ENCODE measurements at places on chromosomes 4 and X.

DNA sequence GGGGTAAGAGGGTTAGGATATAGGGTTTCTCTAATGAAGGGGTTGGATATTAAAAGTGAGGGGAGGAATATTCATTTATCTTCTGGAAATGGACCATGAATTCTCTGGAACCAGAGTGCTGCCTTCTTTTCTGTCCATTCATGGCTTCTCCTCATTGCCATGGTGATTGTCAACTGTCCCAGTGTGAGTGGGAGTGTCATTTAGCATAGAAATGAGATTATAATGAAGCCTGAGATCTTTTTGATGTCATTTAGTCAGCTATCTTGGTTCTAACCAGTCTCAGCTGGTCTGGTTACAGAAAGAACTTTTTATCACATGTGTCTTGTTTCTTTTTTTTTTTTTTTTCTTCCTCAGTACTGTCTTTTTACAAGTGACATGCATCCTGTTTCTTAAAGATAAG, 497.3 kb upstream of the PITX2 start:
- DNase-seq, result no peak

DNA sequence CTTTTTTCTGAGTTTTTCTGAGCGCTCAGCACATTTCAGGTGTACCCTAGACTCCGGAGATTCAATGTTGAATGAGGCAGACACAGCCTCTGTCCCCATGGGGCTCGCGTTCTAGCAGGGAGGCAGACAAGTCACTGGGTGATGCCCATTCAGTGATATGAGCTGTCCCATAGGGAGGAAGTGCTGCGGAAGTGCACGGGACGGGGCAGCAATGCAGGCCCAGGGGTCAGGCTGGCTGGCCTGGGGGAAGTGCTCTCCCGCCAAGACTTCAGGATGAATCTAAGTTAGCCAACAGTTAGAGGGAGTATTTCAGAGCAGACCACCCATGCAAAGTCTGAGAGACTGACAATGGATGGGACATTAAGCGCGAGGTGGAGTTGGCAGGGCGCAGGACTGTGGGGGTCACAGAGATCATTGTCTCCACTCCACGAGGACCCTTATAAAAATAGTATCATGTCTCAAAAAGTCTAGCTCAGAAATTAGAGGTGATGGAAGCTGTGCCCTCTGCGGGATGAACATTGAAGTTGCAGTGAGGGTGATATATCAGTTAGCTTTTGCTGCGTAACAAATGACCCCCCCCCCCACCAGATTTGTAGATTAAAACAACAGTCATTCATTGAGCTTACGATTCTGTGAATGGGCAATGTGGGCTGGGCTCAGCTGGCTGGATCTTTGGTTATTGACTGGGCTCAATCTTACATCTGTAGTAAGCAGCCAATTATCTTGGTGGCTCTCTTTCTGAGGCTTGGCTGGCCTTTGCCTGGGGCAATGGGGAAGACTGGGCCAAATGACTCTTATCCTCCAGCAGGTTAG, 16.4 kb downstream of the PSAPL1 start:
- no peak for DNase-seq

- no peak for DNase-seq
Measured at GRCh38 chr4:108611365-108611764, 9.0 kb upstream of the RPL34 start.

DNA sequence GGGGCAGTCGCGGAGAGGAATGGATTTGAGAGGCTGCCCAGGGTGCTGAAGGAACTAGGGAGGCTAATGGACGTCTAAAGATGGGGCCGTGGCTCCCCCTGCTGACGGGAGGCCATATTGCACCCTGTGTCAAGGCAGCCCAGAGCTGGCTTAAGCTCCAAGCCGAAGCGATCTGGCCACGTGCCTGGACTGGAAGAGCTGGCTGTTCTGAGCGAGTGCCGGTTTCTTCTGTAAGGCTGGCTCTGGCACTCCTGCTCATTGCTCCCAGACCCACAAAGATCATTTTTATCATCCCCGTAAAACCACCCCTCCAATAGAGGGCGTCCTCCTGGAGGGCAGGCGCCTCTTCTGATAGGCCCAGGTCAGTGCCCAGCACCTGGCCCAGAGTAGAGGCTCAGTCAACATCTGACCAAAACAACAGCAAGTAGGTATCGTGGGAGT, 5.6 kb downstream of the PNCK start:
- peak; percentile 19 for DNase-seq

- no peak for DNase-seq
Measured at GRCh38 chr4:34009951-34010350, 2234.4 kb downstream of the ARAP2 start.

DNA sequence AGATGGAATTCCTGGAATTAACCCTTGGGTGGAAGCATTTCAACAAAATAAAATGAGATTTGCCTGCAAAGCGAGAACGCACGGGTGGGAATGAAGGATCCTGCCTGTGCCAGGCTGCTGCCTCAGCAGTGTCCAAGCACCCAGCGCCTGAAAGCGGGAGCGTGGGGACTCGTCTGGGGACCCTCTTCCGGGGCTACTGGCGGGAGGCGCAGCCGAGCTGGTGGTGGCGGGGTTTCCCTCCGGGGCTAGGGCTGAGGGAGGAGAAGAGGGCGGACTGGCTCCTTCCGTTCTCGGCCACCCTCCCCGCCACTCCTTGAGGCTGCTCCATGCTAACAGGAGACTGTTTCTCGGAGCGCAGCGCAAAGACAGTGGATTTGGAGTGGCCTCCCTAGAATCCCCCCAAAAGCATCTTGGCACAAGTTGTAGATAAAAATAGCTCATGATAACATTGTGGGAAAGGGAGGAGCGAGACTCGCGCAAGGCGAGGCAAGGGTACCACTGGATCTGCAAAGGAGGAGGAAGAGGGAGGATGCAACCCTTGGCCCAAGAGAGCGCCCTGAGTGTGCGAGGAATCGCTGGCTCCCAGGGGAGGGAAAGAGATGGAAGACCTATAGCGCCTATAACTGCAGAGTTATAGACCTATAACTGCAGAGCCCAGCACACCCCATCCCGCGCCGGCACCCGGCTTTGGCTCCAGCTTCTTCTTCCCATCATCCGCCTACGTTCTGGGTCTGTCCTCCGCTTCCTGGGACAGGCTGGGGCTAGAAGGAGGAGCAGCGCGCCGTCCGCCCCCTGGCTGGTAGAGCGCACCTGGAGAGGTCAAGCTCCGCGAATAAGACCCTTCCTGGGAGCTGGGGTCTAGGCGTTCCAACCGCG, 1.3 kb downstream of the HS3ST1 start:
- DNase-seq, result no peak

DNA sequence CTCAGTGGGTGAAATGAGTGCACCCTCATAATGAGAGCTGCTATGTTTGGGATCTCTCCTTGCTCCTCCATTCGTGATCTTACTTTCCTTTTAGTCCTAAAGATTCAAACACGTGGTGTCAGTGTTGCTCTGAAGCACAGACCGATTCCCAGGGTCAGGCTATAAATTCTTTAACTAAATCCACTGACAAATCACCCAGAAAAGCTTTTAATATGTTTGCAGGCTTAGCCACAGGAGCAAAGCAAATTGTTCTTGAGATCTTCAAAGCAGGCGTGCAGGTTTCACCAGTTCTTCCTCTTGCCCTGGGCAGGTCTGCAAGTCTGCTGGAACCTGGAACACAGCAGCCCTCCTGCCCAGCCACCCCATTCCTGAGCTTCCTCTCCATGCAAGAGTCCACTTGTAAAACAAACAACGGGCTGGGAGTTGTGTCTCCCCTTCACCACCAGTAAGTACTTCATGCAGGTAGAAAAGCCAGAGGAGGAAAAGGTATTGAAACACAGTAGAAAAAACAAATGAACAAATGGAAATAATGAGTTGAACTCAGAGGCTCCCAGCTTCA, 70.1 kb upstream of the ENPP6 start:
- DNase-seq, result no peak

DNA sequence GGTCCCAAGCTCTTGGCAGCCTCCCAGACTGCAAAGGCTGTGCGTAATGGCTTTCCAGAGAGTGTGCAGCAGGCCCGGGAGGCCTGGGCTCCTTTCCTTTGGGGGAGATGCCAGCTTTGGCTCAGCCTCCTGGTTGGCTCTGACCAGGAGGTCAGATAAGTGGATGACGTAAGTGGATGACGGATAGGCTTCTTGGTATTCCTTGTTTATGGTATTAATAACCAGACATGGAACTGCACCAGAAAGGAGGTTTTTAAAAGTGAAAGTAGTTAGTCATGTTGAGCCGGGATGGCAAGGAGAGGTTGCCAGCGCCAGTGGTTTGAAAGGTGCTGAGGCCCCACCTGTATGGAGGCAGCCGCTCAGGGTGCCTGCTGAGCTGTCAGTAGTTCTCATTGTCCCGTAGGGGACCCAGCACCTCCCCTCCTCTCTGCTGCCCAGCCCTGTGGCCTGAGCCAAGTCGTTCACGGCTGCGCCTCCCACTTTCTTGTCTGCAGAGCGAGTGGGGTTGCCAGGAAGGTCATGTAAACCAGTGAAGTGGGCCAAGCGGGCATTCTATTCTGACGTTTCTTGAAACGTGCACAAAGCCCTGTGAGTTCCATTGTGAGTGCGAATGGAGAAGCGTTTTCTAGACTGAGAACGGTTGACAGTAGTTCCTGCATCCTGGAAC, 28.7 kb upstream of the STOX2 start:
- no peak for DNase-seq

DNA sequence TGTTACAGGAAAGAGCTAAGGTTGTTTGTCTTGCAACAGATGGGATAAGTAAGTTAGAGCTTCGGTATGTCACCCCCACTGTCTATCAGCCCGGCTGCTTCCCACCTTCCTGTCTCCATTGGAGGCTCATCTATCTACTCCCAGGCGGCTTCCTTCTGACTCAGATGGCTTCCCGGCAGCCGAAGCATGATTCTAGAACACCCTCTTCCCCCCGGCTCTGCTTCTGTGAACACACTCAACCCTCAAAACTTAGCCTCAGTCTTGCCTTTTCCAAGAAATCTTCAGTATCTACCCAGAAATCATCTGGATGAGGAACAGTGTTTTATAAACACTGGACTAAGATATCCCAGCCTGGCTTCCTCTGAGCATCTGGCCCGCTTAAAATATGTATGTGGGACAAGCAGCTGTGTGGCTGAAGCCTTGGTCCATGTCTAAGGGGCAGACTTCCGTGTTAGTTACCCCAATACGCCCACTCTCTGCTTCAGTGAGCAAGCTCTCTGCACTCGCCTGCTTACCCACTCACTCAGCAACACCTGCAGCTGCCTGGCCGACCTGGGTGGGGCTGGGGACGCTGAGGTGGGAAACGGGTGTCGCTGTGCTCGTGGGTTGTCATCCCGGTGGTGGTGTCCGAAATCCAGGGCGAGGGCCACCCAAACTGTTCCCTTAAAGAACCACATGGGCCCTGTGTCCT, 12.0 kb upstream of the SLC2A9 start:
- DNase-seq, result no peak

DNA sequence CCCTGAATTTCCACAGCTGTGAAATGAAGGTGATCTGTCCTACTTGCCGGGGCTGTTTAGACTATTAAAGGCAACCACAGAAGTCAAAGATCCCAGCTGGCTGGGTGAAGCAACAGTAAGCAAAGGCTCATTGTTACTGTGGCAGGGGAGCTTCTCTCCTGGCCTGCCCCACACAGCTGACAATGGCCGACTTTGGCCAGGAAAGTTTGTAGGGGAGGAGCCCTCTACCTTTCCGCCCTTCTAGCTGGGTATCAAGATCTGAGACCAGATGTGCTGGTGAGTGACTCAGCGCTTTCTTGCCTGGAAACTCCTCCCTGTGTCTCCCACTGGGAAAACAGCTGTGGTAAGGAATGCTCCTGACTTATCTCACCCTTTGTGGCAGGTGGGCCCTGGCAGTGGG, 21.1 kb downstream of the RASSF6 start:
- no peak for DNase-seq

DNA sequence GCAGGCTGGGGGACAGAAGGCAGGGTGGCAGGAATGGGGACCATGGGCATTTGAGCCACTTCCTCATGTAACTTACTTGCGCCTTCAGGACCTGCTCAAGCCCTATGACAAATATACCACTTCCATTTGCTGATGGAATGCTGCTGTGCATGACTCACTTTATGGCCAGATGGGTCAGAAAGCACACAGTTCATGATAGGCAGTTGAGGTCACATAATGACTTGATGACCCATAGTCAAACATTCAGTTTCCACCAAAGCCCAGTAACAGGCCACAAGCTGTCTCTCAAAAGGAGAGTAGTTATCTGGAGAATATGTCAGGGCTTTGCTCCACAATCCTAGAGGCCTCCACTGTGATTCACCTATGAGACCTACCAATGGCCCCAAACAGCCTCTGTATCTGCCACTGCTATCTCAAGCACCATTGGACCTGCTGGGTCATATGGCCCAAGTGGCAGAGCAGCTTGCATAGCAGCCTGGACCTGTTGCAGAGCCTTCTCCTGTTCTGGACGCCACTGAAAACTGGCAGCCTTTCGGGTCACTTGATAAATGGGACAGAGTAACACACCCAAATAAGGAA, 5.3 kb upstream of the PAPSS1 start:
- DNase-seq, result no peak

DNA sequence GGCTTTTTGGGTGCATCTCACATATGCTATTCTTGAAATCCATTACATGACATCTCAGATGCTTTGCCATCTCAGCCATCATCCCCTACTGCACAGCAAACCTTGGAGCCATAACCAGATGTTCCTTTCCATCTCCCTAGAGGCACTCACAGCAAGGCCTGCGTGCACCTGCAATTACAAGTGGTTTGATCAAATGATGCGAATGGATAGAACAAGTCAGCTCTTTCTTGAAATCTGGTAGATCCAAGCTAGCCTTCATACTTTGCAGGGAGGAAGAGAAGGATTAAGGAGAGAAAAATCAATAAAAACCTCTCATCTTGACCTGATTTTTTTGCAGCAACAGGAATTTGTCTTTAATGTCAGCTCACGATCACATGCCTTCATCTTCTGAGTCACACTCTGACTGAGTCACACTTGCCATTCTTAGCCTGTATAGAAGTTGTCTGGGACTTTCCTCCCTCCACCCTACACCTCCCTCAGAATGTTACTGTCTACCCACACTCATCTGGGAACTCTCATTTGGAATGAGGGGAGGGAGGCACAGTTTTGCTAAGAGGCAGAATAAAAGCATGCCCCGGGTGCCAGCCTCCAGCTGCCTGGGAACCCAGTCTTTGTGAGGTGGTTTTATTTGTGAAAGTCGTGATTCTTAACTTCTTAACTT, 11.9 kb upstream of the TRIML1 start:
- no peak for DNase-seq

DNA sequence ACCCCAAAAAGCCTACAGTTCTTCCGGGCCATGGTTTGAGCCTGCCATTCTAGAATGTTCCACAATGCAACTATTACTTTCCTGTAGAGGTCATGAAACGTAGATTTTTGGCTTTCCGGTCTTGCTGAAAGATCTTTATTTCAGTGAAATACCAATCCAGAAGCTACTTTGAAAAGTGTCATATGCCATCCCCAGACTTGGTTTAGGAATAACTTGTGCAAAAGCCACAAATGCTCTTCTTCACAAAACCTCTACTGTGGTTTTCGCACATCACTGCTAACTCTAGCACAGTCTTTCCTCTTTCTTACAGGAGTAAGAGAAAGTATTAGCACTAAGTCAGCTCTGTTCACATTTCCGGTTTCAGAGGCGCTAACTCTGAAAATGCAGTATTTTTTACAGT, 12.7 kb upstream of the CD40LG start:
- DNase-seq, result no peak

DNA sequence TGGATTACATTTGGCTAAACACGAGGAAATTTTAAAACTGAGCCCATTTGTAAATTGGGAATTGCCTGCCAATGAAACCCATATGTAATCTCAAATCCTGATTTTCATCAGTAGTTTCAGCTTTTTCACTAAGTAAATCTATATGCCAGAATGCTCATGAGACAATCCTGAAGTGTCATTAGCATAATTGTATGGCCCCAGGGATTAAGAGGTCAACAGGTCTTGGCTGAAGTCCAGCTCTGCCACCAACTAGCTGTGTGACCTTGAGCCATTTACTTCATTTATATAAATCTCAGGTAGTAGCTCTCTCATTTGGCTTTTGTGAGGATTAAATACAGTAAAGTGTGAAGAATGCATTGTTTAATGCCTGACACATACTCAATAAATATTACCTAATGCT, 320.5 kb upstream of the EMCN start:
- no peak for DNase-seq

Measured in GOT3 (cell line).